ENCODE measurements at places on chromosomes 2 and 18. TPM values are rescaled to one million over a fixed set of nuclear protein-coding genes. Genes with fewer than 3 reads are reported as not detected.

GRCh38 chr2:25744055-25744454, 70.7 kb upstream of the DTNB start:
- no peak for DNase-seq

Gene BCL11A
- 16.9 TPM for total RNA-seq

DNA sequence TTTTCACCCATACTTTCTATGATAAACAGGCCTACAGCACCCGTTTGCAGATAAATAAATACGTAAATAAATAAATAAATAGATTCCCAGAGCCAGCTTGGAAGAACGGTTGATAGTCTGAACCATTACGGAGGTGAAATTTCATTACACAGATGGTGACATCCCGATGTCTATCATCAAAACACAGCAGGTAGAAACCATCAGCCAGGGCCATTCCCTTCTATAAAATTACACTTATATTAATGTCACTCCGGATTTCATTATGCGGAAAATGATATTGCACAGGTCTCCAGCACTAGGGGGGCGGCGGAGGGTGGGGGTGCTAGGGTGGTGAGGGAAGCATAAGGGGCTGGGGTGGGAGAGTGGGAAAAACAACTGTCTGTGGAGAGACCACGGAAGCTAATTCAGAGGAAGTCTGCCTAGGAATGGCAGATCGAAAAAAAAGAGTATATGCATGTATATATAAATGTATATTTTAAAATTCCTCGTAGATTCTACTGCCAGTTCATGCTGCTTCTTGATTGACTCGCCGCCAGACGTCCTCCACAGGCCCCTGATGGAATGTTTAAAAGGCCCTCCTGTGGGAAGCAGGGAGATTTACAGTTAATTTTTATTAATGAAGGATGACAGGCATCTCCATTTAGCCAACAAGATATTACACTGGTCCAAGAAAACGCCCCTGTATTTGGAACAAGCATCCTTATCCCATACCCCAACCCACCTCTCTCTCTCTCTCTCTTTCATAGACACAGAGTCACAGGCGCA, 1906.0 kb upstream of the PIK3C3 start:
- DNase-seq: no peak

DNA sequence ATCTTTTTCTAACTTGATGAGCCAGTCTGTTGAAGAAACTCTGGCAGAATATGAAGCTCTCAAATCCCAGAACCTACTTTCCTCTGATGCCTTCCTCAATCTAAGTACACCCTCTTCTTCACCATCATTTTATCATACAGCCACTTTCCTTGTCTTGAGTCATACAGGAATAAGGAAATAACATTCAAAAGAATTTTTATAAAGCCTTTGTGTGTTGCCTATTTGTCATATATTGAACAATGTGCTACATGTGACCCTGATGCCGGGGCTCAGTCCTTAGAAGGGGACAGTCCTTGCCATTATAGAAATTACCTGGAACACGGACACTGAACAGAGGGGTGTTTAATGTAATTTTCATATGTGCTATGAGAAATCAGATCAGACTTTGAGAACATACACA, 27.4 kb downstream of the RAPGEF4 start:
- no peak for DNase-seq

GRCh38 chr18:78979056-78979729, 425 bp upstream of the SALL3 start:
- DNase-seq: no peak

Gene CHRND
- total RNA-seq: 0.11 TPM

Gene COBLL1
- total RNA-seq: 15.0 TPM

- DNase-seq: no peak
Measured at GRCh38 chr2:207833251-207833751, 63.6 kb upstream of the FZD5 start.

GRCh38 chr2:129912871-129913694, 66.4 kb upstream of the RAB6C start:
- DNase-seq: peak; percentile 66

All from cardiac septum (tissue), 1 donor.